GM12878 (cell line): ENCODE measurements at places on chromosomes 16 and 17. TPM values are rescaled to one million over a fixed set of nuclear protein-coding genes. Genes with fewer than 3 reads are reported as not detected.

The TP53TG3 gene
- not detected in 2 replicates for total RNA-seq

The CCL1 gene
- 0.54 TPM in 1 of 2 replicates, not detected in the other for total RNA-seq

The ZG16B gene
- total RNA-seq: 5.4 and 7.5 TPM in 2 replicates

The CHTF18 gene
- 76.0 and 87.8 TPM in 2 replicates for total RNA-seq

The ZNF423 gene
- total RNA-seq: 0.21 and 0.64 TPM in 2 replicates

The UBE2Z gene
- 74.1 and 79.5 TPM in 2 replicates for total RNA-seq

The ST6GALNAC1 gene
- total RNA-seq: 0.08 and 0.29 TPM in 2 replicates

The TNRC6C gene
- total RNA-seq: 5.4 and 6.1 TPM in 2 replicates
